SJSA1 (cell line): ENCODE measurements at places on chromosomes 2 and 18. TPM values are rescaled to one million over a fixed set of nuclear protein-coding genes. Genes with fewer than 3 reads are reported as not detected.

The RUFY4 gene
- total RNA-seq = not detected in 2 replicates

The DNAJC5G gene
- not detected in 2 replicates for total RNA-seq

The POTEJ gene
- total RNA-seq = not detected in 2 replicates

The CYB5A gene
- 210 and 237 TPM in 2 replicates for total RNA-seq

The SSB gene
- total RNA-seq = 145 and 146 TPM in 2 replicates

The CARF gene
- 3.1 and 7.9 TPM in 2 replicates for total RNA-seq

DNA sequence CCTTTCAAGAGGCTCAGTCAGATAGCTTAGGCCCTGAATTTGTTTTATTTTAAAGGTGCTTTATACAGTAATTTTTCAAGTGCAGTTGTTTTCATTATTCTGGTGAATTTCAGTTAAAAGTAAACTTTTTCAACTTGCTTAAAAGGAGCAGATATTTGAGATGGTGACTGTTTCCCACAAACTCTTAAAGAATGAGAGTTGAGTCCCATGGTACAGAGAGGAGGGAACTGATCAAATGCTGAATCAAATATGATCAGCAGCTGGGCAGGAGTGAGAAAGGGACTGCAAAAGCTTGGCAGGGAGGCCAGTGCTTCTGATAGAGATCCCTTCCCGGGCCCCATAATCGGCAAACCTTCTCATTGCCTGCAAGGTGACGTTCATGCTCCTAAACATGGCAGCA, 91.2 kb downstream of the KCNS3 start:
- H3K27ac ChIP-seq = no peak overlapping the region
- no peaks in the 10 kb centered on the region for H3K36me3 ChIP-seq

GRCh38 chr2:219429958-219430606, 4.6 kb upstream of the SPEG start:
- no peaks in the 10 kb centered on the region for H3K4me1 ChIP-seq
- no peaks in the 10 kb centered on the region for H3K27me3 ChIP-seq
- H3K27ac ChIP-seq = no peak overlapping the region
- H3K36me3 ChIP-seq = no peaks in the 10 kb centered on the region

DNA sequence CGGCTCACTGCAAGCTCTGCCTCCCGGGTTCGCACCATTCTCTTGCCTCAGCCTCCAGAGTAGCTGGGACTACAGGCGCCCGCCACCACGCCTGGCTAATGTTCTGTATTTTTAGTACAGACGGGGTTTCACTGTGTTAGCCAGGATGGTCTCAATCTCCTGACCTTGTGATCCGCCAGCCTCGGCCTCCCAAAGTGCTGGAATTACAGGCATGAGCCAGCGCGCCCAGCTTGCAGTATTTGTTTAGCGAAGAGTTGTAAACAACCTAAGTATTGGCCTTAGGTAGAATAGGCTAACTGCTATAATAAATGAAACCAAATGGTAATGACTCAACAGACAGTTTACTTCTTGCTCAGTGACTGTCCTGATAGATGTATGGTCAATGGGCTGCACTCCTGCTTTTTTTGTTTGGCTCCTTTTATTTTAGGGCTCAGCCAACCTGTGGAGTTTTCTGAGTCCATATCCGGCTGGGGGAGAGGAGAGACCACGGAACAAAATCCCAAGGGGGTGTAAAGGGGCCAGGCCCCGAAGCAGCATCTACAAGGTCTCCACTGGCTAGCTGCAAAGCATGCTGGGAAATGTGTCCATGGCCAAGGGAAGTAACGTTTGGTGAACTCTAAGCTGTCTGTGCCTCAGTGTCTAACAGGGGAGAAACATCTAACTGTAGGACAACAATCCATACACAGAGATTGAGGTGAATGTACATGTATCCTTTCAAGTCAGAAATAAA, 841.0 kb upstream of the ID2 start:
- peak overlapping the region; percentile 41 for H3K27ac ChIP-seq
- H3K27me3 ChIP-seq = no peaks in the 10 kb centered on the region
- no peak overlapping the region for H3K4me3 ChIP-seq
- peak; percentile 87 for DNase-seq
- H3K4me1 ChIP-seq = peaks cover 47% of the 10 kb centered on the region
- no peaks in the 10 kb centered on the region for H3K36me3 ChIP-seq

DNA sequence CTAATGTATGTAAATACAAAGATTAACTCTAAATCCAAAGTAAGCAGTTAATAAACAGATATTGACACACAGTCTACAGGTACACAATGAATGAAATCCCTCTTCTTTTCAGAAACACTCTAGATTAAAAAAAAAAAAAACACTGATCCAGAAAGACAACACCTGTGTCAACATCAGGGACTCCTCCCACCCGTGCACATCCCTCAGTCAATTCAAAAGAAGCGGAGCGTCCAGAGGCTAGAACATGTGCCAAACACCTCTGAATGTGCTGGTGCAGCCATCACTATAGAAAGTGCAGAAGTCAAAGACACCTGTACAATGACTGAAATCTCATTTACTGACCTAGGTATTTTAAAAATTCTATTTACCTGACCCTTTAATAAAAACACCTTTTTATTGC, 622.6 kb upstream of the ID2 start:
- H3K4me1 ChIP-seq = no peaks in the 10 kb centered on the region
- no peak for DNase-seq
- H3K27me3 ChIP-seq = no peaks in the 10 kb centered on the region
- no peak overlapping the region for H3K27ac ChIP-seq

DNA sequence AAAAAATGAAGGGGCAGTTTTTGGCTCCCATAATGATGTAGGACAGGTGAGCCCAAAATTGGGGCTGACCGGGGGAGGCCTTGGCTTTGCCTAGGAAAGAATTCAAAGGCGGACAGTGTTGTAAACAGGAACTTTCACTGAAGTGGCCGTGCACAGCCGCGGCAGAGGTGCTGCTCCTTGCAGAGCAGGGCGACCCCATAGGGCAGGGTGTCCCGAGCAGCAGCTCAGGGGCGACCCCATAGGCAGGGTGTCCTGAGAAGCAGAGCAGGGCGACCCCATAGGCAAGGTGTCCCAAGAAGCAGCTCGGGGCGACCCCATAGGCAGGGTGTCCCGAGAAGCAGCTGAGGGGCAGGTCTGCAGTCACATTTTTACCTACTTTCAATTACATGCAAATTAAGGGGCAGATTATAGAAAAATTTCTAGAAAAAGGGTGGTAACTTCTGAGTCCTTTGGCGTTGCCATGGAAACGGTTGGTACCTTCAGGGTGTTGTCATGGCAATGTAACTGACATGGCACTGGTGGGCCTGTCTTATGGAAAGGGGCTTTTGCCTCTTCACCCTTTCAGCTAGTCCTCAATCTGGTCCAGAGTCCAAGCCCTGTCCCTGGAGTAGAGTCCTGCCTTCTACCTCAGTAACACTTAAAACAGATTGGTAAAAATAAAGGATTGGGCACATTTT, 134.5 kb downstream of the FBXO15 start:
- H3K27me3 ChIP-seq = no peaks in the 10 kb centered on the region
- no peaks in the 10 kb centered on the region for H3K4me1 ChIP-seq
- H3K4me3 ChIP-seq = no peak overlapping the region
- no peak for DNase-seq
- no peaks in the 10 kb centered on the region for H3K36me3 ChIP-seq
- no peak overlapping the region for H3K27ac ChIP-seq

GRCh38 chr2:24152413-24153197, 22.2 kb upstream of the FAM228A start:
- no peak overlapping the region for H3K27ac ChIP-seq
- DNase-seq = no peak
- H3K36me3 ChIP-seq = peaks cover 10% of the 10 kb centered on the region; the same call in 1 of the 2 replicates
- no peaks in the 10 kb centered on the region for H3K4me1 ChIP-seq
- no peak overlapping the region for H3K4me3 ChIP-seq
- no peaks in the 10 kb centered on the region for H3K27me3 ChIP-seq

GRCh38 chr2:193517615-193518014, 1322.9 kb upstream of the TMEFF2 start:
- no peaks in the 10 kb centered on the region for H3K27me3 ChIP-seq
- no peak overlapping the region for H3K27ac ChIP-seq
- H3K36me3 ChIP-seq = no peaks in the 10 kb centered on the region

DNA sequence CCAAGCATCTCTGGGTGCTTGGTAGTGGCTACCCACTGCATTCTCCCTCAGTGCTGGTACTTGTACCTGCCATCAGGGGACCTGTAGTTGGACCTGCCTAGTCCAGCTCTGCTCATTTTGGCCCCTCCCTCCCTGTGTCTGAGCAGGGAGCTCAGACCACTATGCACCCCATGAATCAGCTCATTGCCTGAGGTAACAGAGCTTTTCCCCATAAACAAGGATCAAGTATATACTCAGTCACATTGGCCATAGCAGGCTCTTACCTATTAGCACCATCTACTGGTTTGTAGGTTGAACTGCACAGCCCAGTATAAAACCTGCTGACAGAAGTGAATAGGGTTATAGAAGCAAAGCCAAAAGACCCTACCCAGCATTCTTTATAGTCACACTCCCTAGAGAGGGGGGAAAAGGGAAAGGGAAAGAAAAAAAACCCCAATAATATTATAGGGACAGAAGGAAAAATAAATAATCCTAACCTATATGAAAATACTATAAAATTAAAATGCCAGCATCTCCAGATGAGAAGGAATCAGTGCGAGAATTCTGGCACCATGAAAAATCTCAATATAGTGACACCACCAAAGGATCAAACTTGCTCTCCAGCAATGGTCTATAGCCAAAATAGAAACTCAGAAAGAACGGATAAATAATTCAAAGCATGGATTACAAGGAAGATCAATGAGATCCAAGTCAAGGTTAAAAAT, 6.9 kb upstream of the FLACC1 start:
- H3K4me1 ChIP-seq = peaks cover 6% of the 10 kb centered on the region; the same call in 1 of the 2 replicates
- no peaks in the 10 kb centered on the region for H3K27me3 ChIP-seq
- no peak for DNase-seq
- no peak overlapping the region for H3K27ac ChIP-seq
- 0 out of 2 replicates have a peak, but pooled peaks cover 5% of the 10 kb centered on the region for H3K36me3 ChIP-seq
- no peak overlapping the region for H3K4me3 ChIP-seq

GRCh38 chr2:238077292-238077691, 16.5 kb downstream of the SCLY start:
- no peaks in the 10 kb centered on the region for H3K27me3 ChIP-seq
- no peak for DNase-seq
- peaks cover 15% of the 10 kb centered on the region for H3K36me3 ChIP-seq
- H3K4me3 ChIP-seq = no peak overlapping the region

- H3K36me3 ChIP-seq = no peaks in the 10 kb centered on the region
- H3K4me1 ChIP-seq = peaks cover 18% of the 10 kb centered on the region
- no peak overlapping the region for H3K4me3 ChIP-seq
These were observed 8.4 kb upstream of the KCNG2 start for GRCh38 chr18:79789091-79789891.

DNA sequence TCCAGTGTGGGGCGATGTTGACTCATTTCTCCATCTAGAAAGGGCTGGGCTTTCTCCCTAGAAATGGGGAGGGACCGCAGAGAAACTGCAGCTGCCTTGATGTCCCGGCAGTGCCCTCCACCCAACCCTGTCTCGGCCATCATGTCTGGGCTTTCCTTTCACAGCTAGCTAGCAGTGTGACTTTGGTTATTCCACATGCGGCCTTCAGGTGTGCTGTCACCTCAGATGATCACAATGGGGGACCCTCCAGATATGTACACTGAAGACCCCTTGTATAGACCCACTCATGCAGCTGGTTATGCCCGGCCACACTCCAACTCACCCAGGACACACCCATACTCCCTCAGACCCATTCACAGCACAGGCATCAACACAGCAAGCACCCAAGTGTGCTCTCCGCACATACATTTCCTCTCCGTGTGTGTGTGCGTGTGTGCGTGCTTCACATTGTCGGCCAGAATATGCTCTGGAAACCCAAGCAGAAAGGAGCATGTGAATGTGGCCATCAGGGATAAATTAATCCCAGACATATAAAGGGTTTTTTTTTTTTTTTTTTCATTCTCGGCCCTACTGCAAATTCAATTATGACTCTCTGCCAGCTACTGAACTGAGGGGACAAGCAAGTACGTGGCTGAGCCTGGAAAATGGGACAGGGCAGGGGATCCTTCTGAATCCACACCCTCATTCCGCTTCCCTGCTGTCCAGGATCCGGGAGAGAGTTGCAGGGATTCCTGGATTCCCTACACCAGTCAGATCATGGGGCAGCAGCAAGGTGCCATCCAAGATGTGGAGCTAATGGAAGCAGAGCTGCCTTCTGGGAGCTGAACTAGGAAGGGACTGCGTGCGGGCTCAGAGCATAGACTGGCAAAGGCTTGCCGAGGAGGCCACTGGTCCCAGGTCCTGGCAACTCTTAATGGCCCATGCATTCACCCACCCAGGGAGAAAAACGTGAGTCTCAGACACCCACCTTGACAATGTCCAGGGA, 240.2 kb downstream of the DYSF start:
- H3K4me3 ChIP-seq = no peak overlapping the region
- DNase-seq = no peak
- H3K4me1 ChIP-seq = no peaks in the 10 kb centered on the region

DNA sequence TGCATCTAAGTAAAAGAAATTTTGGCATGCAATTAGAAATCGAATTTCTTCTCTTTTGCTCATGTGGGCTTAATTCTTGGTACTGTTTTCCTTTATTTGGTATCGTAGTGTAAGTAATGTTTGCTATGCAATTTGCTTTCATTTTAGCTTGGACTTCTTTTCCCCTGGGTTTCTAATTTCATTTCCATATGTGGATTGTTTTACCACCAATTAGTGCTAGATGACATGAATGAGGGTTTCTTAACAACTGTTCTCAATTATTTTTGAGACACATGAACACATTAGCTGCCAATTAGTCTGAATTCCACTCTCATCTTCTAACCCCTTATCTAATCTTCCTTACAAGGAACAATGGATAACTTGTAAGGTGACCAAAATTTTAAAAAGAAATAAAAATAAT, 1047.2 kb upstream of the PIK3C3 start:
- no peak overlapping the region for H3K27ac ChIP-seq
- no peak for DNase-seq
- no peaks in the 10 kb centered on the region for H3K36me3 ChIP-seq

DNA sequence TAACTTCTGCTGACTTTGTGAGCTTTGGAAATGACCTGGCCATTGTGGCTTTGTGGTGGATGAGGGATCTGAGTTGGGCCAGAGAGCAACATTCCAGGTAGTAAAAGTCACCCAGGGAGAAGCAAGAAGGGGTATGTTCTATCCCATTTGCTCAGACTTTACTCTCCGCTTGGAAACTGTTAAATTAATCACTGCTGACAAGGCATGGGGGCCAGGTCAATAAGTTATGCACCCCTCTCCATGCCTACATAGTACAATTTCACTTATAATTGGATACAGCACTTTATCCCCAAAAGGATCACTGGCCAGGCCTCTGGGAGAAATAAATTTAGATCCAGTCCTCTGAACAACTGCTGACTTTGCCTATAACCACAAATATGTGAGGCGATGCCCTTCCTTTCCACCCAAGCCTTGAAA, 92.1 kb downstream of the RPRM start:
- H3K27me3 ChIP-seq = no peaks in the 10 kb centered on the region
- no peaks in the 10 kb centered on the region for H3K36me3 ChIP-seq
- DNase-seq = no peak
- H3K4me3 ChIP-seq = no peak overlapping the region
- no peaks in the 10 kb centered on the region for H3K4me1 ChIP-seq
- no peak overlapping the region for H3K27ac ChIP-seq

DNA sequence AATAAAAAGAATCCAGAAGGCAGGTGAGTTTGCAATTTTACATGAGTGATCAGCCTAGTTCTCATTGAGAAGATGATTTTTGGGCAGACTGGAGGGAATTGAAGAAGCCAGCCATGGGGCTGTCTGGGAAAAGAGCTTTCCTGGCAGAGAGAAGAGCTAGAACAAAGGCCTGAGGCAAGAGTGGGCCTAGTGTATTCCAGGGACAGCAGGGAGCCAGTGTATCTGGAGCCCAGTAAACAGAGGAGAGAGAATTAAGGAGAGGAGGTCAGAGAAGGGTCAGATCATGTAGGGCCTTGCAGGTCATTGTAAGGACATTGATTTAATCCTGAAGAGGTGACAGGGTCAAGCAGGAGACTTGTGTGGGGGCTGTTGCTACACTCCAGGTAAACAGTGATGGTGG, 195.8 kb downstream of the SATB2 start:
- no peak overlapping the region for H3K4me3 ChIP-seq
- DNase-seq = no peak
- H3K36me3 ChIP-seq = no peaks in the 10 kb centered on the region
- 0 out of 2 replicates have a peak overlapping the region, but pooled peaks have one; percentile 34 for H3K27ac ChIP-seq
- H3K27me3 ChIP-seq = no peaks in the 10 kb centered on the region
